Head of caudate nucleus (tissue), 42 donors: ENCODE measurements at places on chromosomes 3 and 15.

DNA sequence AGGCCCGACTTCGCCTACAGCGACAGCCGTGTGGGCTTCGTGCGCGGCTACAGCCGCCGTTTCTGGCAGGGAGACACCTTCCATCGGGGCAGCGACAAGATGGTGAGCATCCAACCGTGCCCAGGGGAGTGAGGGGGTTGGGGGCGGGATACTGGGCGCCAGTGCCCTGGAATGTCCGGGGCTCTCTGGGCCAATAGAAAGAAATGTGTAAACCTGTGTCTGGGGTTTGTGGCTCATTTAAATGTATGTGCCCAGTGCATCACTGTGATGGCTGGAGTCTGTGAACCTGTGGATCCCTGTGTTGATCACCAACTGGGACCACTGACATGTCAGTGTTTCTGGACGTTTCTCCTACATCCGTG is 423 bp downstream of the CHAC1 start:
- no peak for DNase-seq

DNA sequence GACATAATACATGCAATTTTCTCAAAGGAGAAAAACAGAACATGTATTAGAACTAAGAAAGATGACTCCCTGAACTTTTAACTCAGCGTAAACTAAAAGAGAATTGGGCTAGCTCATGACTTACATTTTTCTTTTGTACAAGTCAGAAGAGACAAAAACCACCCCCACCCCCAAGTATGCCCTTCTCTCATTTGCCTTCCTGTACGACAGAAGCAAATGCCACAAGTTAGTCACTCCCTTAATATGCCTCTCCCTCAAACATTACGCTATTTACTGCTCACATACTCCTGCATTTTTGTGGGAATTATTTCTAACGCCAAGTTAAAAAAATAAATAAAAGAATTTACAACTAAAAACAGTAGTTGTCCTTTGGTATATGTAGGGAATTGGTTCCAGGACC is 22.0 kb downstream of the CPEB1 start:
- no peak for DNase-seq

DNA sequence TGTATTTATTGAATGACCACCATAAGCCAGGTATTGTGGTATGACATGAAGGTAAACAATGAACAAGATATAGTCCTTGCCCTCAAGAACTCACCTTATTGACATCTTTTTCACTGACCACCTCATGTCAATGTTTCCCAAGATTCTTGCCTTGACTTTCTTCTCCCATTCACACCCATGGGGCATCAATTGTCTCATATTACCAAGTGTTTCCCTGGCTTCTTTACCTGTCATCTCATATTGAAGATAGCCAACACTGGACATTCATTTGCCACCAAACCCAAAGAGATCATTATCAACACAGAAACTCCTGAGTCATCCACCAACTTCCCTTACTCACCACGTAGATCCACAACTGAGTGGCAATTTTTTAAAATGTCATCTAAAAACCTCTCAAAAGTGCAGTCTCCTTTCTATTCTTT is 2.2 kb downstream of the EFHB start:
- no peak for DNase-seq

- DNase-seq, result no peak
Observed at GRCh38 chr3:14802381-14802731, 16.4 kb upstream of the FGD5 start.

GRCh38 chr3:98651780-98652077 is 58.3 kb upstream of the CPOX start:
- no peak for DNase-seq
